ENCODE measurements at places on chromosomes 2 and 18. TPM values are rescaled to one million over a fixed set of nuclear protein-coding genes. Genes with fewer than 3 reads are reported as not detected.
A peak's percentile ranks its signal among the peaks of the same experiment; 100 is the strongest.

GRCh38 chr2:18077231-18077630 is 198.8 kb downstream of the KCNS3 start:
- DNase-seq: no peak

DNA sequence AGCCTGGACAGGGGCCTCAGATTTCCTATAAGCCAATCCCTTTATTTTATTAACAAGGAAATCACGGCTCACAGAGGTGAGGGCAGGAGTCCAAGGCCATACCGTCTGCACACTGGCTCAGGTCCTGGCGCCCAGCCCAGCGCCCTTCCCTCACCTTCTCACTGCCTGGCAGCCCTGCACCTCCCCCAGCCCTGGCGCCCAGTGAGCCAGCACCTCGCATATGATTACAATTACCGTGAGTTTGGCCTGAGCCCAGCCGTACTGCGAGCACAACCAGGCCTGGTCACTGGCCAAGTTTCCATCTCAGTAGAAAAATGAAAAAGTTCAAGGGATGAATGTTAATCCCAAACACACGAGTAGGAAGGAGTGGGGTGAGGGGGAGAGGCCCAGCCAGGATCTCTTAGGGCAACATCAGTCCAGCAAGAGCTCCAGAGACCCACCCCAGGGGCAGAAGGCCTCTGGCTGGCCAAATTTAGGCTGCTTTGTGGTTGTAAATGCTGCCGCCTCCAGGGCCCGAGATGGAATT is 68.4 kb downstream of the MCFD2 start:
- peak; percentile 85 for DNase-seq

CLIP4 gene
- 89.2 TPM for polyA plus RNA-seq

- no peak for DNase-seq
Observed at GRCh38 chr2:206982360-206982955, 43.1 kb downstream of the CPO start.

C2orf92 gene
- polyA plus RNA-seq: 0.98 TPM

DNA sequence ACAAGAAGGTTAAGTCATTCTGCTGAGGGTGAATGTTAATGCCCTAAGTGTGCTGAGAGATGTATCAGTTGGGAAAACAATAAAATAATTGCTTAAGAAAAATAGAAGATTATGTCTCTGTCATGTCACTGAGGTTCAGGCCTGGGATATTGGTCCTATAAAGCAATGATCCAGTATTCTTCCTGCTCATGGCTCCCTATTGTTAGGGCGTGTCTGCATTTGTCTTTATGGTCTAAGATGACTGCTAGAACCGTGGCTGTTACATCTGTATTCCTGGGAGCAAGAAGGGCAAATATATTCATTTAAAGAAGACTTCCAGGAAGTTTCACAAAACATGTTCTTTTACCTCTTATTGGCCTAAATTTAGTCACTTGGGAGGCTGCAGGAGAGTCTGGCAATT is 125.0 kb downstream of the KCNE4 start:
- no peak for DNase-seq

C2orf78 gene
- not detected for polyA plus RNA-seq

All from psoas muscle (tissue), 8 donors.